ENCODE measurements at places on chromosomes 7 and 10. TPM values are rescaled to one million over a fixed set of nuclear protein-coding genes. Genes with fewer than 3 reads are reported as not detected.

The AKR1C2 gene
- total RNA-seq: 721 TPM

The RASA4B gene
- total RNA-seq: 3.9 TPM

The ADGRA1 gene
- total RNA-seq: not detected

The MYOZ1 gene
- total RNA-seq: not detected

The GOLGA7B gene
- total RNA-seq: 0.21 TPM

The FAM25G gene
- not detected for total RNA-seq

The MINDY3 gene
- 20.2 TPM for total RNA-seq

The FAM237B gene
- total RNA-seq: not detected

The ASAH2 gene
- 0.24 TPM for total RNA-seq

The ZNF786 gene
- 4.3 TPM for total RNA-seq

The ZCWPW1 gene
- 1.4 TPM for total RNA-seq

The PRSS2 gene
- not detected for total RNA-seq

The HDAC9 gene
- 52.8 TPM for total RNA-seq

The OPN1SW gene
- total RNA-seq: not detected

The AMPH gene
- not detected for total RNA-seq

The PRPS1L1 gene
- total RNA-seq: not detected

The IKZF1 gene
- not detected for total RNA-seq

The LGI1 gene
- total RNA-seq: not detected

The WAC gene
- total RNA-seq: 43.7 TPM

The NKX1-2 gene
- total RNA-seq: 2.2 TPM

The DNMBP gene
- 6.6 TPM for total RNA-seq

The RHOBTB1 gene
- total RNA-seq: 7.2 TPM

The AUTS2 gene
- 8.7 TPM for total RNA-seq

The AZGP1 gene
- total RNA-seq: 0.21 TPM

The GPR37 gene
- 1.4 TPM for total RNA-seq

The ADCYAP1R1 gene
- not detected for total RNA-seq

The AKR1D1 gene
- not detected for total RNA-seq

The GDF2 gene
- total RNA-seq: not detected

The SFRP4 gene
- total RNA-seq: under 0.01 TPM

The OPTN gene
- total RNA-seq: 104 TPM

The SNCG gene
- 2.2 TPM for total RNA-seq
